SHP77 treated with DMSO at 0.1 percent for 48 hours (cell line): ENCODE measurements at places on chromosomes 13 and 19.

- no peak for DNase-seq
Observed at GRCh38 chr13:72144636-72145035, 277.6 kb upstream of the DACH1 start.

DNA sequence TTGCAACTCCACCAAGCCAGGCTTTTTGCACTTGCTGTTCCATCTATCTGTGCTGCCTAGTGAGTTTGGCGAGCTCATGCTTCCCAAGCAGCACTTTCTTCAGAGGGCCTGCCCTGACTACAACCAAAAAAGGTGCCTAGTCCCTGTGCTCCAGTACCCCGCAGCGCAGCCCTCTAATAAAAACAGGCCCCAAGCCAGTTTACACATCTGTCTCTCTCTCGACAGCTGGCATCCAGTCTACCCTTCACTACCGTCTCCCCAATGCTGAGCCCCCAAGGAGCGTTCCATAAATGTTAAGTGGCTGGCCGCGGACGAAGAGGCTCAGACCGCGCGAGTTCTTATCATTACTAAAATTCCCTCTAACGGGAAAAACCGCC lies 512 bp downstream of the MED4 start:
- DNase-seq: no peak

GRCh38 chr13:101700598-101700997 lies 248.1 kb downstream of the ITGBL1 start:
- no peak for DNase-seq

GRCh38 chr13:110185696-110186095 lies 121.3 kb downstream of the COL4A1 start:
- no peak for DNase-seq

- DNase-seq: peak; percentile 59
Observed at GRCh38 chr19:28242317-28242927, 970.5 kb downstream of the UQCRFS1 start.

DNA sequence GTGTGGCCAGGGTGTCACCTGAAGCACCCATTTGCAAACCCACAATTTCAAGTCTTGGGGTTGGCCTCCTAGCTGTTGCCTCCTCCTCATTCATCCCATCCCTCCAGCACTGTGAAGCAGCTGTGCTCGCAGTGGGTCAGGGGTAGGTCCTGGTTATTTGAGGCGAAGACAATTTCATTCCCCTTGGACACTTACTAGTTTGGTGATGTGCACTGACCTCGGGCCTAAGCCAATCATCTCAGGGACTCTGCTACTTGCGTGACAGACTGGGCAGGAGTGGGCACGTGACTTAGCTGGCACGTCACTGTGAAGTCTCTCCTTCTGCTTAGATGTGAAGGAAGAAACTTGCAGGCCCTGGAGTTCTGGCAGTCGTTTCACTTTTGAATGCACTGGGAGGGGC lies 3.5 kb upstream of the ATP11A start:
- no peak for DNase-seq

GRCh38 chr19:46347985-46348384 lies 1.1 kb downstream of the PPP5C start:
- no peak for DNase-seq

- no peak for DNase-seq
Observed at GRCh38 chr19:48674216-48674809, 1.5 kb upstream of the NTN5 start.

- no peak for DNase-seq
Observed at GRCh38 chr19:54062643-54063042, 1.1 kb downstream of the VSTM1 start.

GRCh38 chr19:54255105-54255775 lies 1.8 kb downstream of the LILRB5 start:
- no peak for DNase-seq

- DNase-seq: no peak
Observed at GRCh38 chr13:73496711-73497110, 437.9 kb downstream of the KLF5 start.

DNA sequence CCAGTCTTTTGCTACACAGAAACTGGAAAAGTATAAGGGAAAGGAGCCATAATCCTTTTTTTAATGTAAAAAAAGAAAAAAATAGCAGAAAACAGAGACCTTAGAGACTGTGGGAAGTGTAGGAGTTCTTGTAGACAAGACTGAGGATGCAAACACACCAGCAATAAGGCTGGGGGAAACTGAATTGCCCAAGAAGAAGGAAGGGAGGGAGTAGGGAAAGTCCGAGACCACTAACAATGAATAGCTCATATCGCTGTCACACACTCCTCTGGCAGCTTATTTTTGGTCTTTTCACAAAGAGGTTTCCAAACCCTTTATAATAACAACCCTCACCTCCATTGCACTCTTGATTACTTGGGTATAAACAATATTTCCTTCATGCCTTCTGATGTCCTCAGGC lies 952.0 kb downstream of the SLITRK5 start:
- no peak for DNase-seq

- no peak for DNase-seq
Observed at GRCh38 chr13:84777316-84777715, 895.0 kb upstream of the SLITRK1 start.
